ENCODE measurements at places on chromosomes 1 and 21.

DNA sequence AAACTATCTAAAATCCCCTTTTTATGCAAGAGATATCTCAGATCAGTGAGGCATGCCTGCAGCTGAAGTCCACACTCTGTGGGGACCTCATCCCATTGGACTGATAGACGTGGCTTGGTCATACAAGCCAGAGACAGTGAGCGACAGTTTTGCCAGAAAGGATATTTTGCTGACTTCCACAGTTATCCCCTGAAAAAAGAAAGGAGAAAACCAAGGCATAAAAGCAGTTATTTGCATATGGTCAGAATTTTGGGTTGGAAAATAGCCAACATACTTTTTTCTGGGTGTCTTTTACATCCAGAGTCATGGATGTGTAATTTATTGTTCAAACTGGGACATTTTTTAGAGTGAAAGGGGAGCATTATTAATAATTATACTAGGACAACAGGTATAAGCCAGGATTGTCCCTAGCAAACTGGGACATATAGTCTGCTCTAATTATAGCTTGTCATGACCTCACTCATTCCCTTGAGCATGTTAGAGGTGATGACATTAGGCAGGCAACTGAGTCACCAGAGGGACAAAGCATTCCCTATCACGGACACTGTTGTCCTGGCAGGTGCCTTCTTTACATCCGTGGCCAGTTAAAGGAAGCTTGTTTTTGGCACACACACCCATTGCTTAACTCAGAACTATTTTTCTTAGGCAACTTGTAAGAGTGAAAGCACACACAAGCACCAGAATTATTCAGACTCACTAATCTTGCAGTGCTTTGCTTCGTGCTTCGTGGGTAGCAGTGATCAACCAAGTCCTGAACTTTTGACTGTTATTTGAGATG lies 65.5 kb downstream of the PRRX1 start:
- DNase-seq = no peak

- no peak for DNase-seq
These were observed 93.3 kb upstream of the COG2 start for GRCh38 chr1:230548997-230549396.

- no peak for DNase-seq
These were observed 23.9 kb upstream of the FAAH start for GRCh38 chr1:46370214-46370633.

DNA sequence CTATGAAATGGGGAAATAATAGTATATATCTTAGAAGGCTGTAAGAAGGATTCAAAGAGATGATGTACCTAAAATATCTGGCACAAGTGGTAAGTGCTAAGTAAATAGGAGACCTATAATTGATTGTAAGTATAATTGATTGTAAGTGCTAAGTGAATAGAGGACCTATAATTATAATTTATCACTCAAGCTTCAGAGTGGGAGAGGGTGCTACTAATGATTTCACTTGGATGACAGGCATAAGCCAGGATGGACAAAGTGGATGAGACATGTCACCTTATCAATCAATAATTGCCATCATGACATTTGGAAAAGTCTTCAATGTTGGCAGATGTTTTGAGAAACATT lies 11.2 kb downstream of the RCAN1 start:
- no peak for DNase-seq

DNA sequence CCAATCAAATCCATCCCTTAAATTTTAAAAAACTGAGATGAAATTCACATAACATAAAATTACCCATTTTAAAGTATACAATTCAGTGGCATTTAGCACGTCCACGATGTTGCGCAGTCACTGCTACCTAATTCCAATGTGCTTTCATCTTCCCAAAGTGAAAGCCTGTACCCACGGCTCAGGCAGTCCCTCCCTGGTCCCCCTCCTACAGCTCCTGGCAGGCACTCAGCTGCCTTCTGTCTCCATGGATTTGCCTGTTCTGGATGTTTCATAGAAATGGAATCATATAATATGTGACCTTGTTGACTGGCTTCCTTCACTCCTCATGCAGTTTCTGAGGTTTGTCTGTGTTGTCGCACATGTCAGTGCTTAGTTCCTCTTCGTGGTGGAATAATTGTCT lies 386.3 kb downstream of the CAMTA1 start:
- no peak for DNase-seq
